Activated CD4-positive, alpha-beta T cell treated with anti-CD3 and anti-CD28 coated beads, Interleukin-2, amount 10 ng/mL, durations not matched to agents 7 days and 5 days (primary cell): ENCODE measurements at places on chromosomes 6 and 20.
A peak's percentile ranks its signal among the peaks of the same experiment; 100 is the strongest.

DNA sequence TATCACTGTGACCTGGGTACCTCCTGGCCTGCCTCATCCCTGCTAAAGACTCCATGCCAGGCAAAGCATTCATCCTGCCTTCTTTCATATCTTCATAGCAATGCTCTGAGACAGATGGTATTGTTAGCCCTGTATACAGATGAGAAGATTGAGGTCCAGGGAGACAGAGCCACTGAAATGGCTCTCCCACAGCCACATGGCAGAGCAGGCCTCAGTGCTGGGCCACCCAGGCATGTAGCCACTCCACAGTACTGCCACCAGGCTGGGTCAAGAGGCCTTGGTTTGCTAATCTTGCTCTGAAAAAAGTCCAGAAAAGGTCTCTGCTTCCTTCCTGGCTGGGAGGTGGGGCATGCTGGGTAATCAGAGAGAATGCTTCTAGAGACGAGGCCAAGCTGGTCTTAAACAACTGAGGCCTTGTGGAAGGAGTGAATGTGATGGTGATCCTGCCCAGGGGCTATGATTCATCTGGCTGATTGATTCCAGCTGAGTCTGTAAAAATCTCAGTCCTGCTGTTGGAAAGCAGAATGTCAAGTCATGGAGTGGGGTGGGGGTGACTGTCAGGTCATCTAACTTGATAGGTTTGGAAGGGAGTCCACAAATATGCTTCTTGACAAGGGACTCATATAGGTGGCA, 29.8 kb downstream of the HM13 start:
- no peak for DNase-seq

GRCh38 chr20:41154436-41155176, 17.3 kb downstream of the PLCG1 start:
- DNase-seq = no peak

- DNase-seq = peak; percentile 73
Observed at GRCh38 chr20:2469991-2470422, 582 bp downstream of the SNRPB start.

- DNase-seq = no peak
Observed at GRCh38 chr6:81376745-81377144, 375.7 kb downstream of the TENT5A start.

DNA sequence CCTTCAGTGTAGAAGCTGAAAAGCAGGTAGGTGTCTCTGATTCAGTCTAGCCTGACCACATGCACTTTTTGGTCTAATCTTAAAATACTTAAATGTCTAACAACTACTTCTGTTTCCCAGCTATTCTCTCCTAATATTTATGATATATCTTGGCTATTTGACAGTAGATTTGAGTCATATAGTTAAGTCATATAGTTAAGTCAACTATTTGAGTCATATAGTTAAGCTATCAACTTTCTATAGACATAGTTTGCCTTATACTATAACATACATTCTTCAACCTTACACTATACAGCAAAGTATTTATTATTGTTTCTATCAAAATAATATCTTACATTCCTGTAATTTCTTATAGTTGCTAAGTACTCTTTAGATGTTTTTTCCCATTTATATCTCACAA, 110.9 kb downstream of the GMDS start:
- no peak for DNase-seq

DNA sequence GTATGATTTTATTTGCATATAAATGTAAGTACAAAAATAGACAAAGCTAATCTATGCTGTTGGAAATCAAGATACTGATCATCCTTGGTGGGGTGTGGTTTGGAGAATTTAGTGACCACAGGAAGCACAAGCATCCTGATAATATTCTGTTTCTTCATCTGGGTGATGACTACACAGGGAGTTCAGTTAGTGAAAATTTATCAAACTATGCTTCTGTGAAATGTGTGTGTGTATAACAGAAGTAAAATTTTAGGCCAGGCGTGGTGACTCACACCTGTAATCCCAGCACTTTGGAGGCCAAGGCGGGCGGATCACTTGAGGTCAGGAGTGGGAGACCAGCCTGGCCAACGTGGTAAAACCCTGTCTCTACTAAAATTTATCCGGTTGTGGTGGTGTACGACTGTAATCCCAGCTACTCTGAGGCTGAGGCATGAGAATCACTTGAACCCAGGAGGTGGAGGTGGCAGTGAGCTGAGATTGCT, 20.6 kb downstream of the ENPP3 start:
- no peak for DNase-seq

DNA sequence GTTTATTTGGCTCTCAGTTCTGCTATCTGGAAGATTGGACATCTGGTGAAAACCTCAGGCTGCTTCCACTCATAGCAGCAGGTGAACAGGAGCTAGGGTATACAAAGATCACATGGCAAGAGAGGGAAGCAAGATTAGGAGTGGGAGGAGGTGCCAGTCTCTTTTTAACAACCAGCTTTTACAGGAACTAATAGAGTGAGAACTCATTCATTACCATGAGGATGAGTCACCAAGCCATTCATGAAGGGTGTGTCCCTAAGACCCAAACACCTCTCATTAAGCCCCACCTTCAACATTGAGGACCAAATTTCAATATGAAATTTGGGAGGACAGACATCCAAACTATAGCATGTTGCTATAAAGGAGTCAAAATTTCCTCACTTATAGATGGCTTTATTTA, 85.4 kb upstream of the HCRTR2 start:
- no peak for DNase-seq

DNA sequence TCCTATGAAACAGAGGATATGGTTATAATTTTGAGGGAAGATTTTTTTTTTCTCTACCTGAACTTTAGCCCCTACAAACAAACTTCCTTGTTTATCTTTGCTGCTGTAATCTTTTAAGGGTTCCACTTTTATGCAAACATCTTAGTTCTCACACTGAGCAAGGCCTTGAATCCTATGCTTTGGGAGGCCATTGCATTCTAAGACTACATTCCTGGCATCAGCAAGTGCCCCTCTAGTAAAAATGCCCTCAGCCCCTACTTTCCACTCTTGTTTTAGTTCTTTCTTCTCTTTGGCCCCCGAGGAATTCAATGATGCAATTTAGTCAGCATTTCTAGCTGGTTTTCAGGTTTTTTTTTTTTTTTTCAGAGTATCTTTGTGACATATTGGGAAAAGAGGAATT, 8.1 kb upstream of the AHI1 start:
- no peak for DNase-seq

DNA sequence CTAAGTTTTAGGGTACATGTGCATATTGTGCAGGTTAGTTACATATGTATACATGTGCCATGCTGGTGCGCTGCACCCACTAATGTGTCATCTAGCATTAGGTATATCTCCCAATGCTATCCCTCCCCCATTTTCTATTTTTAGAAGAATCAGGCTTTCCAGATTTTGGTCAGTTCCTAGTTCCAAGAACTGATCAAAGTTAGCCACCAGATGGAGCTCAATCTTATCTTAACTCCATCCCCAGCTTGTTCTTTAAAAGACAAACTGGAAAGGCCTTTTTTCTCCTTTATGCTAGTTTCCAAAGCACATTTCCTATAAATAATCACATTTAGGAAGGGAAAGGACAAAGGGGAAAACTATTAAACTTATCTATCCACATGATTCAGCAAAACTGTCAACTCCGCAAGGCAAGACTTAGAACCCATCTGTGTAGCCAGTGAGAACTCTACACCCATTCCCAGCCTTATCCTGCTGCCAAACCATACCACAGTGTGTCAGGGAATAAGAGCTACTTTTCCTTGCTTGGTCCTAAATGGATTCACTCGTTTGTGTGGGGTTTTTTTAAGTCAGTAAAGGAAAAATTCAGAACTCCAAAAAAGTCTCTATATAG, 22.8 kb upstream of the KHDC1 start:
- DNase-seq = no peak

DNA sequence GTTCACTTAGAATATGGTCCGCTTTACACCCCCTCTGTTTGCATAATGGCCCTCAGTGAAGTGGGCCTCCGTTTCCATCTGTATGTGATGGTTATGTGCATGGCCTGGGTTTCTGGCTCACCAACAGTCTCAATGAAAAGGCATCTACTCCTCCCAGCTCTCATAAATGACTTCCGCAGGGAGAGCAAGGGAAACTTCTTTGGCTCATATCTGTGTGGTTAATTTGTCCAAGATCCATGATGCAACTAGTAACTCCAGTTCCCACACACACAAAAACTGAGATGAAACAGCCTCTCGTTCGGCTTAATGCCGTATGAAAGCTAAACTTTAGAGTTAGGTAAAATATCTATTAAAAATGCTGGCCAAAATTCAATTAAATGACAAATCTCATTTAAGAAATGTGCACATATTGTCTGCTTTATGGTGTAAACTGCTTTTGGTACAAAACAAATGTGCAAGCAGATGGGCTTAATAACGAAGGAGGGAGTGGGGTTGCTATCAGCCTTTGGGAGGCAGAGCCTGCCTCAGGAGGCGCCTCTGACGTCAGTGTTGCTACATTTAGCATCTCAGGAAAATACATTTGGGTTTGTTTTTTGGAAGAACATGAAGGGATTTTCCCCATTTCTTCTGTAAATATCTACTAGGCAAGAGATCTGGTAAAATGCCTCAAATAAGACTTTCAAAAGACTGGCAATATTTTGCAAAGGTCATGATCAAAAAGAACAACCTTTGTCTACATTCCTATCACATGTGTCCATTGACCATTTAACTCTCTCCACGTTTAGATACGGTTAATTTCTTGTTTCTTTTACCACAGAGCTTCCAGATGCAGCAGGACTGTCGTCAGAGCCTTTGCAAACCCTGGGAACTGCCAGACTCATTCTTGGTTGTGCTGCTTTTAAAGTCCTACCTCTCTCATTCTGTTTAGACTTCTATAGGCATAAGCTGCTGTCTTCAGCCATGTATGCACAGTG, 96.8 kb downstream of the ARMC2 start:
- no peak for DNase-seq

DNA sequence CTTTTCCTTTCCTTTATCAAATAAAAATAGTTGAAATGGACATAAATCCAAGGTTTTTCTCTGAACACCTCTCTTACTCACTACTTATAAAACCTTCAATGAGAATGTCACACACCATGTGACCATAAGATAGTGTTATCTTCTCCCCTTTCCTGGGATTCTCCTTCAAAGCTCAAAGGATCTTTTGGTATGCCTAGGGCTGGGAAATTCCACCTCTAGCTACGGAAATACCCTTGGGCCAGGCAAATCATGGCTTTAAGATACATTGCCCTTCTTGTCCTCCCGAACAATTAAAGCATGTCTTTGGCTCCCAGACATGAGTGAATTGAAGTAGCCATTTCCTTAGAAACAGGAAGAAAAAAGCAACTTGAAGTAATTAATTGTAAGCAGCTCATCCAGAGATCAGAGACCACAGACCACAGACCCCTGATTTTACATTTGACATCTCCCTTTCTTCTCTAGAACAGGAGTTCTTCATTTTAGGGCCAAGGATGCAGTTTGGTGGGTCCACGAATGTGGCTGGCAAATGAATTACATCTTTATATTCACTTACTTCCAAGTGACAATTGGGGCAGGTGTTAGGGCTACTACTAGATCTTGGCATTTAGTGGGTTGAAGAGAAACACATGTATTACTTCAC, 4.1 kb downstream of the PLCB4 start:
- no peak for DNase-seq

DNA sequence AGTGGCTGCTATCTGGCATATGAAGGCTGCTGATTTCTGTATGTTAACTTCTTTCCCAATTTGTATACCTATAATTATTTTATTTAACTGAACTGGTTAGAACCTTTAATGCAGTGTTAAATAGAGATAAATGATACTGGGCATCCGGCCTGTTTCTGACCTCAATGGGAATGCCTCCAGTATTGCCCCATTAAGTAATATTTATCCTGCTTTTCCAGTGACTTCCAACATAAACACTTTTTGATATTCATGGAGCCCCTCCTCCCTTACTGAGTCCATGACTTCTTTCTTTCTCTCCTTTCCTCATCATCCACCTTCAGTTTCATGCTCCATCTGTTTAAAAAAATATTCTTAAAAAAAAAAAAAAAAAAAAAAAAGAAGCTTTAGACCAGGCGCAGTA, 8.8 kb downstream of the TRIM27 start:
- DNase-seq = no peak

- DNase-seq = no peak
Observed at GRCh38 chr6:33061987-33062386, 11.5 kb downstream of the HLA-DPA1 start.

DNA sequence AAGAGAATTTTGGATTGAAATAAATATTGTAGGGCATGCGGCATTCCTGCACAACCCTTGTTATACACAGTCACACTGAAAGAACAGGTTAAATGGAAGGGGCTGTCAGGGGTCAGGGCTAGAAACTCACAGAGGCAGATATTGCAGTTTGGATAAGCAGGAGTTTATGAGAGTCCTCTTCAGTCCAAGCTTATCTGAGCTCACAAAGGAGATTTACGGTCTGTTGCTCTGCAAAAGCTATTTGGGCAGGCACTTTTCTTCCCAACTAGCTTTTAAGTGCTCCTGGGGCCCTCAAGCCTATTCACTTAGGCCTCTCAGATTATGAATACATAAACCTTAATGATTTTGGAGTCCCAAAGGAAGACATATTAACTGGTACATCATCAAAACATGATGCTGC, 156.2 kb downstream of the SOX4 start:
- DNase-seq = no peak

DNA sequence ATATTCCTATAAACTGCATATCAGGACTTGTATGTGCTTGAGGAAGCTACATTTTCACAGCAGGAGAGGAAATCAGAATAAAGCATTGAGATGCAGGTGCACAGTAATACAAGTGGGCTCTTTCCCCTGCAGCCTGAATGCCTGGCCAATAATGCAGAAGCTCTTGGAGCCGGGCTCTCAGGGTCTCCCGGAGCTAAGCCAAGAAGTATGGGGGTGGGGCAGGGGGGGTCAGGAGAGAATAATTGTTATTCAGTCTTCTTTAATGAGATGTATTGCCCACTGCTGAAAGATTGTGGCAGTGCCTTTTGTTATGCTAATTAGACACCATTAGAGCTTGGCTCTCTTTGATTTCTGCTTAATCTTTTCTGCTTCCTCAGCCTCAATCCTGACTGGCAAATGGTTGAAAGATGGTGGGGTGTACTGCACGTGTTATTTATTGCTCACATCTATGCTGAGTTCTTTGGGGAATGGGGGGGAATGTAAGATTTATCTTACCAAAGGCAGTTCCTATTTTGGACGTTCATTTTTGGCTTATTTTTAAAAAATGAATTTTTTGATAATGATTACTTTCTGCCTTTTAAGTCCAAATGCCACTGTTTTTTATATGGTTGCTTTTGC, 407.6 kb upstream of the SOX4 start:
- no peak for DNase-seq

DNA sequence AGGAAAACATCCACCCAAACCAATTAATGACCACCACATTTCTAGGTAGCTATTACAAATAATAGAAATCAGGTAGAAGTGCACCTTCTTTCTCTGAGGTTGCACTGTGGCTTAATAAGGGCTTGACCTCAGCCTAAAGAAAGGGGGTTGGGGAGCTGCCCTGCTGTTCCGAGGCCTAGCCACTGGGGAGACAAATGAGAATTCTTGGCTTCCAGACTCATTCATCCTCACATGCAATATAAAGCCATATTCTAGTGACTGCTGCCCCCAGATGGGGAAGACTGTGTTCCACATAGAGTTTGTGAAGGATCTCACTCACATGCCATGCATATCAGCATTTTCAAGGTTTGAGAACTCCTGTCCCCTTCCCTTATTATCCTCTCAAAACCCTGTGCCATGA, 22.9 kb downstream of the SAYSD1 start:
- no peak for DNase-seq
